A549 (cell line): ENCODE measurements at places on chromosomes 3 and 15.
A peak's percentile ranks its signal among the peaks of the same experiment; 100 is the strongest.

GRCh38 chr3:180855956-180856355 is 56.5 kb upstream of the FXR1 start:
- no peak for DNase-seq

- no peak for DNase-seq
Measured at GRCh38 chr3:165892565-165892964, 55.3 kb upstream of the BCHE start.

GRCh38 chr15:66565741-66566144 is at the start of gene LCTL:
Gene LCTL (minus strand): TSS chr15:66565998. CDS start chr15:66565365, 633 bp downstream.
- DNase-seq = no peak

DNA sequence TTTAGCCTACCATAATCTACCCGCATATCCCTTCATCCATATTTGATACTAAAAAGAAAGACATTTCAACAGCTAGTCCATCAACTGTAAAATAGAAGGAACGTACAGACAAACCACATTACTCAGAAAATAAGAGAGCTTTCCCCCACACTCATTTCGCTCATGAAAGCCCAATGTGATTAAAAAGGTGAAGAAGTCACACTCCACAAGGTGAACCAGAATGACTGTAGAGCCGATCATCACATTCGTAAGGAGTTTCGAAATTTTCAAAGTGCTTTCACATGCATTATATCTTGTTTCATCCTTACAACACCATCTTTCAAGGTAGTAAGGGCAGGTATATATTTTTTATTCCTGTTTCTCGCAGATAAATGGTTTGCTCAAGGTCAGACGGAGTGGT is 225.3 kb downstream of the FOXP1 start:
- DNase-seq = no peak

- DNase-seq = peak; percentile 39
Measured at GRCh38 chr15:64813075-64813474, 12.4 kb downstream of the PIF1 start.
